ENCODE measurements at places on chromosomes 3 and 15.

DNA sequence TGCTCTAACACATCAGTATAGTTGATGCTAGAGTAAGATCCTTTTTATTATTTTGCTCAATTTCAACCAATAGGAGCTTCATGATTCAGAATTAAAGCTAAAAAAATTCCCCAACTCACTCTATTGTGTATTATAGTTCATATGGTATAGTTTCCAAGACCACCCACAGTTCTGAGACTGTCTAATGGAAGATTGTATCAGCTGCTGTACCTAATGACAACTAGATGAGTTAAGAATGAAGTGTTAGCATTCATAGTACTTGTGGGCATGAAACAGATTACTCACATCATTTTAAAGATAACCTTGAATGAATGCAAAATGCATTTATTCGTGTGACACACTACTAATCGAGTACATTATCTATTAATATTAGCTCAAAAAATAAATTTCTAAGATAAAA is 289.9 kb upstream of the ATP11B start:
- DNase-seq = no peak

- DNase-seq = no peak
These were observed 327.1 kb downstream of the ZIC1 start for GRCh38 chr3:147736226-147736625.

DNA sequence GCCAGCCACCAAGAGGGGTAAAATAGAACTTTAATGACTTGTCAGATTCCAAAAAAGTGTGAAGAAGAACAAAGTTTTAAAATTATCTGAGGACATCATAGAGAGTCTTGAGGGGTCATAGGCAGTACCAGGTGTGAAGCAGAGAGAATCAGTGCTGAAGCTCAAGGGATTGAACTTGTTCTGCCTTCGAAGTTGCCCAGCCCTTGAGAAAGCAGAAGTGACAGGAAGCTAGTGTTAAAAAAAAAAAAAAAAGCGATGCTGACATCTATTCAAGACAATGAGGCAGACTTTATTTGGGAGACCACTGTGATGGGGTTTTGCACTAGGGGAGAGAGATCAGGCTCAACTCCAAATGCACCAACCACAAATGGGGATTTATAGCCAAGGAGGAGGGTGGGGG is 21.8 kb downstream of the FBXO22 start:
- no peak for DNase-seq

DNA sequence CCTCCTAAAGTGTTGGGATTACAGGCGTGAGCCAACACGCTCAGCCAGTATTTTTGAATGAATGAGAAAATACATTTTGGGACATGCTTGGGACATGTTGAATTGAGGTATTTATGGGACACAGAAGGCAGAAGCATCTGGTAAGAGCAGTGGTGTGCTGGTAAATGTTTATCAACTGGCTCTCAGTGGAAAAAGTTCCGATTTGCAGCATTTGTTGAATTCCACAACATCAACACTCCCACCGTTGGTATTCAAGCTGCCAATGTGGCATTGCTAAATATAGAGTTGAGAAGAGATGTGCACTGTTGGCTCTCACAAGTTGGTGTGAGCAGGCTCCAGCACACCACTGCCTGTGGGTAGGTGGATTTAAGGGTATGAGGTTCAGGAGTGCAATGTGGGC is 35.8 kb upstream of the LRRFIP2 start:
- DNase-seq = no peak

DNA sequence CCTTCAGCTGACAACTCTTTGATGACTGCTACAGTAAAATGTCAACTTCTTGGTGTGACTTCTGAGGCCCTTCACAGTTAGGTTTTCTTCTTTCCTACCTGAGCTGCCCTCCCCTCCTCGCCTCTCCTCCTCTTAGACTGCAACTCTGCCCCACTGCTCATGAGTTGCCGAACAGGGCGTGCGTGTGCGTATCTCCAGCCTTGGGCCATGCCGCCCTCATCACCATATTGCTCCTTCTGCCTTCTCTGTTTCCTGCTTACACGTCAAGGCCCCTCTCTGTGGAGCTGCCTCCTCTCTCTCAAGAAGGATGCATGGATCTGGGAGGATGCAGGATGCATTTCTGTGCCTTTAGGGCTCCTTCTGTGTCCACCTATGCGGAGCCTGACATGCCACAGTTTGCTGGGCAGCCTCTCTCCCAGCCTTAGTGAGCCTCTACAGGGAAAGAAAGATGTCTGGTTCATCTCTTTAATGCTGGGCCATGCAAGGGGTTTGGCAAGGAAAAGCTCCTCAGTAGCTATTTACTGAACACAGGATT is 205.9 kb downstream of the RPLP1 start:
- no peak for DNase-seq

- DNase-seq = no peak
These were observed 29.7 kb downstream of the ATP6V1A start for GRCh38 chr3:113776564-113776963.

Data from activated CD8-positive, alpha-beta memory T cell treated with anti-CD3 and anti-CD28 coated beads, Interleukin-2, amount 50 U/mL, for 48 hours (primary cell).